ENCODE measurements at places on chromosomes 5 and 9.

- DNase-seq, result no peak
These were observed 581.9 kb upstream of the BRINP1 start for GRCh38 chr9:119951090-119951489.

- no peak for DNase-seq
These were observed 53.0 kb downstream of the SLC1A3 start for GRCh38 chr5:36659411-36659810.

- DNase-seq, result no peak
These were observed 539.6 kb upstream of the CLINT1 start for GRCh38 chr5:158398360-158399201.

DNA sequence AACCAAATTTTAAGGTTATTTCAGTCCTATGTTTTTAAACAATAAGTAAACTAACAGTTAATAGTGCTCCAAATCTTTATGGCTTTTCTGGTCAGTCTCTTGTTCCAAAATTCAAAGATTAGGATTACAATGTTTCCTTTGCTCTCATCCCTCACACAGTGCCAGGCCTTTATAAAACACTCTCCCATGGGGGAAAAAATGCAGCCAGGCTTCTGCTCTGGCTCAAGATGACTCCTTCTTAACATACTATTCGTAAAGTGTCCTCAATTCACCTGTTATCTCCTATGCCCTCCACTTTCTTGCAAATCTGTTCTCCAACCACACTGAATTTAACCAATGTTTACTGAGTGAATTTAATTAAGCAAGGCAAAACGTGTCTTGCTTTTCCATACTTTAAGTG lies 1.4 kb downstream of the CEP120 start:
- no peak for DNase-seq

GRCh38 chr9:113569472-113570060 lies 106.0 kb downstream of the RGS3 start:
- peak; percentile 2 for DNase-seq

DNA sequence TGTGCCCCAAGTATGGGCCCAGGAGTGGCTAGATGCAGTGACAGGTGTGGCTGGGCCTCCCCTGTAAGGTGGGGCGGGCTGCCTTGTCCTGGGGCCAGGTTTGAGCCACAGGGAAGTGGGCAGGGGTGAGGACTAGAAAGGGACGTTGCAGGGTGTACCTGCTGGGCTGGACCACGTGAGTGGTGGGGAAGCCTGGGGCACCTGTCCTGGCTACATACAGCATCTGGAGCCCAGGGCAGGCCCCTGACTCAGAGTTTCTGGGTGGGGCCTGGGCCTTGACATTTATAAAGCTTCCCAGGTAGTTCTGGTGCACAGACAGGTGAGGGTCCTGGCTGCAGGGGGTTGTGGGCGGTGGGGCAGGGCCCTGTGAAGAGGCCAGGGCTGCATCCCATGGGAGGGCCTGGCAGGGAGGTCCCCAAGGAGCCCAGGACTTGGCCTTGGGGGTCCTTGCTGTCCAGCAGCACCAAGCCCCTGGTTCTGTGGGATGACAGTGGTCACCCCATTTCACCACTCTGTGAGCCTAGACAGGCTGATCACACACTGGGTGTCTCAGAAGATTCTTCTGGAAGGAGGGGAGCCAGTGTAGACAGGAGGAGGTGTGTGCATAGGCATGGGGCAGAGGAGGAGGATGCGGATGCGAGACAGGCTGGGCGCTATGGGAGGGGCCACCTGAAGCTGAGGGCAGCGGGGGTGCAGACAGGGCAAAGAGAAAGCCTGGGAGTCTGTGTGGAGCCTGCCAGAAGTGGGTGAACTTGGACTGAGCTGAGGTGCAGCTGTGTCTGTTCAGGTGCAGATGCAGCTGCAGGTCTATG lies 94.0 kb downstream of the PHF2 start:
- DNase-seq, result peak; percentile 62

GRCh38 chr5:139294374-139295165 lies 1.0 kb downstream of the MATR3 start:
- DNase-seq, result peak; percentile 88

- DNase-seq, result no peak
These were observed 32.7 kb upstream of the TXNDC8 start for GRCh38 chr9:110370315-110370714.

- DNase-seq, result no peak
These were observed 12.5 kb downstream of the ERMP1 start for GRCh38 chr9:5820425-5820824.

DNA sequence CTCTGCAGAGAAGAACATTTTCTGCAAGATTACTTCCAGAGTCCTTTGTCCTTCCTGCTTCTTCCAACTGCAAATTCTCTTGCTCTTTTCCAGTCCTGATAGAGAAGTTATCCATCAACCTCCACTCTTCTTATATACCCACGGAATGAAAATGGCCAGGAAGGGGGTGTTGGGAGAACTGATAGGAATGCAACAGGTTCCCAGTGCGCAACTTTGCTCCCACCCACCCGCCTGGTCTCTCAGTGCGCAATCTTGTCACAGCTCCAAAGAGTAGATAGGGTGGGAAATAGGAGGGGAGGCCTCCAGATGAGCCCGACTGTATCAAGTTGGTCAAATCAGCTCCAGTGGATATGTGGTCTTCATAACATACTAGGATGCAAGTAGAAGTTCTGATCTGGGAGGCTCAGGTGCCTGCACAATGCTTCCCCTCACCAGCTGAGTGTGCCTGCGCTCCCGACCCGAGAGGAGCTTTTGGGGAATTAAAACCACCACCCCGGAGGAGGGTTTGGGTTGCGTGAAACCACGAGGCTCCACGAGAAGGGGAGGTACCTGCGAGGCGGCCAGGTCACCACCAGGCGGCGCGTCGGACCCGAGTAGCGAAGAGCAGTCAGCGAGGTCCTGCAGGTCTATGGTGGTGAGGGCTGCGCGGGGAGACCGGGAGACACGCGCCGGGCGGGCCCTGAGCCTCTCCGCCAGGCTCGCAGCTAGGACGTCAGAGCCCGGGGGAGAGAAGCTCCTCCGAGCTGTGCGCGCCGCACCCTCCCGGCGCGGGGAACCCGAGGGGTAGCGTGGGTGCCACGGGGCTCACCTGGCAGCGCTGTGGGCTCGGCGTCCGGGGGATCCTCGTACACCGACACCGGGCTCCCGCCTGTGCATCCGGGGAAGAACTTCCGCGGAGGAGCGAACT lies 835 bp downstream of the MCIDAS start:
- no peak for DNase-seq

GRCh38 chr9:134509281-134509680 lies 132.3 kb upstream of the COL5A1 start:
- DNase-seq, result no peak

DNA sequence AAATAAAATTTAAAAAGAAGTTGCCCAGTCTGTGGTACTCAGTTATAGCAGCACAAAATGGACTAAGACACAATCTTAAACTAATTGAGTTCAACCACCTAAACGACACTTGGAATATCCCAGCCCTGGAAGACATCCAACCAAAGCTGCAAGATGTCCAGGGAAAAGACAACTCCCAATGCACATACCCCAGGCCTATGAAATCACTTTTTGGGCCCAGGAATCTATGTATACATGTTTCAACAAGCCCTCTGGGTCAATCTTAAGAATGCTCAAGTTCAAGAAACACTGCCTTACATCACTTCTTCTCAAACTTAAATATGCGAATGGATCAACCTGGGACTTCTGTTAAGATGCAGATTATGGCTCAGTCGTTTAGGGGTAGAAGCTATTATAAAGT lies 148.6 kb downstream of the ELAVL2 start:
- no peak for DNase-seq

- DNase-seq, result no peak
These were observed 137.1 kb downstream of the SUSD1 start for GRCh38 chr9:112038017-112038408.

- no peak for DNase-seq
These were observed 538.5 kb upstream of the DMAC1 start for GRCh38 chr9:8337834-8338766.

- no peak for DNase-seq
These were observed 418.0 kb downstream of the CETN3 start for GRCh38 chr5:89991592-89991991.
